ENCODE measurements at places on chromosomes 4 and X. TPM values are rescaled to one million over a fixed set of nuclear protein-coding genes. Genes with fewer than 3 reads are reported as not detected.

DNA sequence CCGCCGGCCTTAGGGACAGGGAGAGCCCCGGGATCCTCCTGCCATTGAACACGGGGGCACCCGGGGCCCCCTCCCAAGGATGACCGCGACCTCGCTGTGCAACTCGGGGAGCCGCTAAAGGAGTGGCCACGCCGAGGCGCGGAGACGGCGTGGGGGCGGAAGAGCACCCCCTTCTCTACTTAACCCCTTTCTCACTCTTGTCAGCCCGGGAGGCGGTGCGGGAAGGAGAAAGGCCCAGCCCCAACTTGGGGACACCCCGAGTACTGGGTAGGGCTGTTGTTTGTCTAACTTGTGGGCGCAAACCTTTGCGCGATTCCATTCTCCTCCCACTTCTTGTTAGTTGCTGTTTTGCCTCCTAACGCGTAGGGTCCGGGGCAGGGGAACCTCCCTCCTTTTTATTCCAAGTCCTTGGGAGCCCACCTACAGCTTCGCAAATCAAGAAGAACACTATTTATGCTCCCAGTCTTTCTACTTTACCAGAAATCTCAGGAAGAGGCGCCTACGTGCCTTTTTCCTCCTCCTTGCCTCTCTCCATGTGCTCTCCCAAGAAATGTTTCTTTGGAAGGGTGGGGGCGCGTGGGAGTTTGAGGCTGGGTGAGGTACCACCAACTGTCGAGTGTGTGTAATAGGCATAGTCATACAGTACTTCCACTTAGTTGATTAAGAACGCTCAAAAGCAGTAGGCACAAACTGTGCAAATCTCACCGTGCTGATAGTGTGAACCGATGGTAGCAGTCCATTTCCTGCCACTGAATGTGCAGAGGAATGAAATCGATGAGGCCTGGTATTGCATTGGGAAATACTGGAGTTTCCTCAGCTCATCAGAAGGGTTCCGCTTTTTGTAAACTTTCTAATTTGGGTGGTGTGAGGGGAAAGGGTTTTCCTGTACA is 813 bp downstream of the DIAPH2 start:
- no peak for DNase-seq

Gene RXFP1
- total RNA-seq = not detected

DNA sequence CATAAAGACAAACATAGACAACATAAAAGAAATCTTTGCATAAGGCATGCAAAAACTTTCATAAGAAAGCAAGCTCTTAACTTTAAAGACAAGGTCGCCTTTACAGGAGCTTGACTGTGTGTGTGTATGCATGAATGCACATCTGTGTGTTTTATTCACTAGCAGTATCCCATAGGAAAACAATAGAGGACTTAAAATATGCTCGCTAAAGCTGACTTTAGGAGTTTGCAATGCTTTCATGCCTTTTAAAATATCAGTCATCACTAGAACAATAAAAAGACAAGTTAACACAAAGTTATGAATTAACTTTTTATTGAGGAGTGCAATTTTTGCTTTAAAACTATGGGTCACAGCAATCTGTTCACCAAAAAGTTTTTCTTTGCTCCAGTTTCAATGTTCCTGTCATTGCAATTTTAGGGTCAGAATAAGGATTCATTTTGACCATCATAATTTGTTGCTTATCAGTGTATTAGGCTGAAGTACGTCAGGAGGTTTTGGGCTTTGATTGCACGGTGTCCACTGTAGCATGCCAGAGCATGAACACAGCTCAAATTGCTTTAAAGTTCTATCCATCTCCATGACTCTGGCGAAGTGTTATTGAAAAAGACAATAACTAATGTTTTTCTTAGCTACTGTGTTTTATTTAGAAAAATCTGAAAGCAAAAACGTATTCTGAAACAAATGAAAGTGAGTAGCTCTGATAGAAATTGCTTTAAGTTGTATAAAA is 36.9 kb downstream of the ANXA10 start:
- DNase-seq = no peak

DNA sequence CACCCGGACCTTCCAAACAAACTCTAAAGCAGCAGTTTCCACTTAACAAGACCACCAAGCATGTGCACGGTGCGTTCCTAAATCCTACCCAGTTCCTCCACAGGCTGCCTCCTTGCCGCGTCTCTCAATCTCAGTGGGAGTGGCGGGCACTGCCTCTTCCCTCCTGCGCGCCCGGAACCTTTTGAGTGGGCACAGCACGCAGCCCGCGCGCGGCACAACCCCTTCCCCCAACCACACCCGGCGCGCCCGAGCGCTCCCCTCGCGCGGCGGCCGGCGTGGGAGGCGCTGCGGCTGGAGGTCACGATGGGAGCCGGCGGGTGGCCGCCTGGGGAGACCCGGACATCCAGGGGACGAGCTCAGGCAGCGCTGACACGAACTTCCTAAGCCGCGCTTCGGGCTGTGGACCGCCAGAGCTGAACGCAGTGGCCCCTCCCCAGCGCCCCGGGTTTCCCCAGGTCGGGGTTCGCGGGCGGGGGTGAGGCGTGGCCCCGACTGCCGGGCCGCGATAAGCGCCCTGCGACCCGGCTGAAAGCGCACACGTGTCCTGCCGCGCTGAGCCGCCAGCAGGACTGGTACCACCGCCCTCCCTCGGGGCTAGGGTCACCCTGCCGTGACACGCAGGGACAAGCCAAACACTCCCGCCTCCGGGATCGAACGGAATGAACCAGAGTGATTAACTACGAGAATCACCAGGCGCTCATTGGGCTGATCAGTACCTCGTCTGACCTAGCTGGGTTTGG is at the start of gene ABCG2:
Gene ABCG2, minus strand, starts transcription at position 151 of the 740 bp plus-strand sequence. CDS start 18,644 bp downstream, outside the sequence.
- no peak for DNase-seq

GRCh38 chrX:10021461-10022272 is 54.5 kb downstream of the CLDN34 start:
- no peak for DNase-seq

Measured in foreskin keratinocyte (primary cell).